ENCODE measurements at places on chromosomes 4 and X.
A peak's percentile ranks its signal among the peaks of the same experiment; 100 is the strongest.

DNA sequence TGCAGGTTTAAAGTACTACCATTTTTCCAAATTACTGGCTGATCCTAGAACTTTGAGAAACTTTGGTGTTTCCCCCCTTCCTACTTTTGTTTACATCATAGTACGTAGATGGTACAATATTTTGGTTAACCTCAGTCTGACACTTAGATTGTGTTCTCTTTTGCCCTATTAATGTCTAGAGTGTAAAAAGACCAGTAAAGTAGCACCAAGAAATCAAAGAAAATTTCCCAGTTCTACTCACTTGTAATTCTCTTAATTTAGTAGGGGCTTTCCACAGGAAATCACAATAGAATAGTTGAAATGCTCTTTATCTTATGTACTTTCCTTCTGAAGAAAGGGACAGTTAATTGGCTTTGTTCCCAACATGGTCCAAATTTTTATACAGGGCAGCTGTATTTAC lies 51.6 kb downstream of the NFKB1 start:
- DNase-seq, result no peak

GRCh38 chr4:101326576-101326975 lies 20.8 kb downstream of the PPP3CA start:
- DNase-seq, result no peak

DNA sequence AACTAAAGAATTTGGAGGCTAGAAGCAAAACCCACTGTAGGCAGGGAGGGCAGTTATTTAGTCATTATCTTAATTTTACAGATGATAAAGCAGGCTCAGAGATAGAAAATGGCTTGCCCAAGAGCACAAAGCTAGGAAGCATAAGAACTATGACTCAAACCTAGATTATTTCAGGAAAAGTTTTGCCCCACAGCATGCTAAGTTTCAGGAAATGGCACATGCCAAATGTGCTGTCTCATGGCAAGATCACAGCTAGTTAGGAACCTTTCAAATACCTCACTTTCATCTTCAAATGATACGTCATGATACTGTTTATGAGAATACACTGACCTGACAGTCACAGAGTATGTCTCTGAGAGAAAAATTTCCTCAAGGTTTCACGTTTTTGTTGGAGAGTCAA lies 78.5 kb upstream of the SPANXC start:
- DNase-seq, result no peak

DNA sequence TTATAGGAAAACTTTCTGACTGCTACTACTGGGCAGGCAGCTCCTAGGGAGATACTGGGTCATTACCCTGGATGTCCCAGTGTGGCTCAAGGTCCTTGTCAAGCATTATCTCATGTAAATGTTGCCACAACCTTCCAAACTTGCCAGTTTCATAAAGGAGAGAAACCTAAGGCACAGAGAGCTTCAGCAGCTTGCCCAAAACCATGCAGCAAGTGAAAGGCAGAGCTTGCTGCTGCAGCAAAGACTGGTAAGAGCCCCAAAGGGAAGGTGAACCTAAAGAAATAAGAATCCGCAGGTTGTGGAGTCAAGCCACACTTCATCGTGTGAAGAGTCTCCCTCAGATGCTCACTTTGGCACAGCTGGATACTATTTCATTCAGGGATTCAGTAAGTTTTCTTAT lies 2.3 kb downstream of the MPP1 start:
- DNase-seq, result no peak

GRCh38 chr4:140877781-140878180 lies 121.6 kb upstream of the TBC1D9 start:
- no peak for DNase-seq

DNA sequence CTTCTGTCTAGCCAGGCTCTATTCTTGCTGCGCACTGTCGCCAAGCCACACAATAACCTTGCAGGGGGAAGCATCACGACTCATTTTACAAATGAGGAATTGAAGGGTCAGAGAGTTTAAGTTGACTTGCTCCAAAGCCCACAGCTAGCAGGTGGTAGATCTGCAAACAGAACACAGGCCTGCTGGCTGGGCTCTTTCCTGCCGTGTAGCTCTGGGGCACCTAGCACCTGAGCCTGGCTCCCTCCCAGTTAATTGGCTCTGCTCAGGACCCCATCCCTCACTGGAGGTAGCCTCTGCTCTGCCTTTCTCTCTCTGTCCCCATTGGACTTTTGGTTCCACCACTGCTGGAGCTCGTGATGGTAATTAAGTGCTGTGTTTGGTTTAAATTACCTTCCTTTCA lies 98.5 kb downstream of the NSUN7 start:
- DNase-seq, result no peak

DNA sequence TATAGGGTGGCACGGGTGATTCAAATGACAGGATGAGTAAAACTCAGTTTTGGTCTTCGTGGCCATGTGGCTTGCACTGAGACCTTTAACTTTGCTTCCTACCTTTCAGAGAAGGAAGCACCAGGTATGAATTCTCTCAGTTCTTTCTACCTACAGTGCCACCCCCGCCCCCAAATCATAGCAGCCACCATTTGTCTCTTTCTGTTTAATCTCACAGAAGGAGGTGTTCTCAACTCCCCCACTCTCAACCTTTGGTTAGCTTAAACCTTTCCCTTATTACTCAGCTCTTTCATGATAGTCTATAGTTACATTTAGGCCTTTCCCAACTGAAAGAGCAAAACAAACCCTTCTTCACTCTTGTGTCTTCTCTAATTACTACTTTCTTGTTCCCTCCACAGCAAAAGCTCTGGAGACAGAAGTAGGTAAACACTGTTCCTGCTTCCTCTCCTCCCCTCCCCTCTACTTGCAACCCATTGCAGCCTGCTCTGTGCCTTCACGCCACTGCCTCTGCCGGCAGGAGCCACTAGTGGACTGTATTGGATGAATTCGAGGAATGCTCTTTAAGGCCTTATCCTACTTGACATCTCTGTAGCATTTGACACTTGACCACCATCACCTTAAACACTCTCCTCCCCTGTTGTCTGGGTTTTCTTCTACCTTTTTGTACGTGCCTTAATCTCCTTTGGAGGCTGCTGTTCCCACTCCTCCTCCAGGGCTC lies 123.7 kb downstream of the AFF1 start:
- no peak for DNase-seq

GRCh38 chr4:145816091-145816490 lies 122.5 kb downstream of the ZNF827 start:
- no peak for DNase-seq

- no peak for DNase-seq
Measured at GRCh38 chr4:127920521-127920920, 39.8 kb downstream of the PLK4 start.

- no peak for DNase-seq
Measured at GRCh38 chr4:135605076-135605475, 1403.5 kb upstream of the PABPC4L start.

DNA sequence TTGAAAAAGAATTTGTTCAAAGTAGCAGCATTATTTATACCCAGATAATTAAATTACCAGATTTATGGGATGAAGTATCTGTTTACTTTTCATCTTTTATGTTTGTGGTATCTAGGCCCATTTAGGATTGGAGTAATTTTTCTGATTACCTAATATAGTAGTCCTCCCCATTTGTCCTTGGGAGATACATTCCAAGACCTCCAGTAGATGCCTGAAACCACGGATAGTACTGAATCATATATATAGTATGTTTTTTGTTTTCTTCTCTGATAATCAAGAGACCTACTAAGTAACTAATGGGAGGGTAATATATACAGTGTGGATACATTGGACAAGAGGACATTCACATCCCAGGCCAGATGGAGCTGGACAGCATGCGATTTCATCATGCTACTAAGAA lies 30.7 kb upstream of the PTPN13 start:
- DNase-seq, result no peak

- no peak for DNase-seq
Measured at GRCh38 chrX:105803891-105804290, 18.4 kb upstream of the NRK start.

DNA sequence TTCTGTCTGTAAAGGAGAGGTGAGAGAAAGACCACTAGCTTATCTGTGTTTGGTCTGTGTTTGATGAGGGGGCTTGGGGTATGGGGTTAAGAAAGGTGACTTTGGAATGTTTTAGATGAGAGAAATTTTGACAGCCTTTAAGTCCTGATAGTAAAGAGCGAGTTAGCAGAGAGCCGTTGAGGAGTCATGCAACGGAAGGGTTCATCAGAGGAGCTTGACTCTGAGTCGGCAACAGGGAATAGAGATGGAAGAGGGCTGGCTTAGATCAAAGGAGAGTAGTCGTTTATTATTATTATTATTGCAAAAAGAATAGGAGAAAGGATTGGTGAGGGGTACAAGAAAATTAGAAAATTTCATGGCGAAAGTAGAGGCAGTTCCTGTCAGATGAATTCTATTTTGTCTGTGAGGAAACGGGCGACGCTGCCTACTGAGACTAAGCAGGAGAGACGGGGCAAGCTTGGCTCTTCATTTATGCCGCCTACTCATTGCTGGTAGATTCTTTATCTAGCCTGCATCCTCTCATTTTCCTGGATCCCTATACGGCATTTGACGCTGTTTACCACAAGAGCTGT lies 473 bp upstream of the VAMP7 start:
- DNase-seq, result no peak

DNA sequence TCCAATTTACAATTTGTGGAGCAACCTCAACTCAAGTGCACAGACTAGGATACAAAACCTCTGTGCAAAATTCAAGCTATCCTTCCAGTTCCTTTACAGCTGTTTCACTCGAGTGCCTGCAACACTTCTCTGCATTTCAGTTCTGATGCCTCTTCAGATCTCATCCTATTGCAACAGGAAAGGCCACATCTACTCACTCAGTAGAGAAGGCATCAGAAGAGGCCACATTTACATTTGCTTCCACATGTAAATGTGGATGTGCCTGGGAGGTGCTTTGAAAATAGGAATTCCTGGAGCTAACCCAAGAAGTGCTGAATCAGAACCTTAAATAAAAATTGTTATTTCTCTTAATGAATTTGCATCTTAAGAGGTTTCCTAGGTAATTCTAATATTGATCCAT lies 45.8 kb upstream of the SERTM2 start:
- DNase-seq, result no peak

DNA sequence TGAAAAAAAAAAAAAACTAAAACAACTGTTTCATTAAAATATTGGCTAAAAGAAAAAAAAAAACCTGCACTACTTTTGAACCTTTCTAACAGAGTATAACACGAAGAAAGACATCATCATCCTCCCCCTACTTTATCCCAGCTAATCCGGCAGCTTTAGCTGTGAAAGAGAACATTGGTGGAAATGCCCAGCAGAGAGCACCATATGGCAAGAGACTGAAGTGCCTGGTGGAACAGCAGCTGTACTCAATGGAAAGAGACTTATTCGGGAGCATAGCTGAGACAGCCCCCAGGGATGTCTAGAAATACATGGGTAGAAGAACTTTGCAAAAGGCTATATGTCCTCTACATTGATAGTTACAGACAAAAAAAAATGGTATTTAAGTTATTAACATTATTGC lies 30.3 kb downstream of the STPG2 start:
- DNase-seq, result peak; percentile 4

DNA sequence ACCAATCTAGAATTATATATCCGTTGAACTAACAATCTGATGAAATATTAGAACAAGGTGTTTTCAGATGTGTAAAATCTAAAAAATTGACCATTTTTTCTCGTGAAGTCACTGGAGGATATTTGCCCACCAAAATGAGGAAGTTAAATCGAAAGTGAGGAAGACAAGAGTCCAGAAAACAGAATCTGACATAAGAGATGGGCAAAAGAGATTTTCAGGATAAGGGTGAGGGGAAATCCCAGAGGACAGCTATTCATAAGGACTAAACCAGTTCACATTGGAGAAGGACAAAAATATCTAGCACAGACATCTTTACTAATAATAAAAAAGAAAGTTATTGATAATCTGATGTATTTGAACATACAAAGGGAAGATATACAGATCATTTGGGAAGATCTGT lies 18.7 kb upstream of the ALG13 start:
- DNase-seq, result no peak

GRCh38 chr4:151967074-151967473 lies 206.3 kb upstream of the GATB start:
- no peak for DNase-seq

GRCh38 chrX:80430826-80431504 lies 10.7 kb downstream of the TENT5D start:
- no peak for DNase-seq

- no peak for DNase-seq
Measured at GRCh38 chr4:55396308-55397125, 760 bp downstream of the TMEM165 start.

DNA sequence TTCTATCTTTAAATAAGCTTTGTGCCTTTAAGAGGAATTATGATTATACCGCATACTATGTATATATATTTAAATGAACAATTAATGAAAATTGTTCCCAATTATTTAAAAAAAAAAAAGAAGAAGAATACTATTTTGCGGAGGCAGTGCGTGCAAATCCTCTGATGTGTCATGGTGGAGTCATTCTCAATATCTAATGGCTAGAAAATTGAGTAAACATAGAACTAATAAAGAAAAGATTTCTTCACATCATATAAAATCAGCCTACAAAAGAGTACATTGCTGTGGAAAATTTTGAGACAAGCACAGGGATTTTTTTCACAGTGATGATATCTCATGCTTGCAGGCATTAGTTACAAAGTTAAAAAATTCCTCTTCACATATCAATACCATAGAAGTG lies 2.6 kb upstream of the EREG start:
- DNase-seq, result no peak

DNA sequence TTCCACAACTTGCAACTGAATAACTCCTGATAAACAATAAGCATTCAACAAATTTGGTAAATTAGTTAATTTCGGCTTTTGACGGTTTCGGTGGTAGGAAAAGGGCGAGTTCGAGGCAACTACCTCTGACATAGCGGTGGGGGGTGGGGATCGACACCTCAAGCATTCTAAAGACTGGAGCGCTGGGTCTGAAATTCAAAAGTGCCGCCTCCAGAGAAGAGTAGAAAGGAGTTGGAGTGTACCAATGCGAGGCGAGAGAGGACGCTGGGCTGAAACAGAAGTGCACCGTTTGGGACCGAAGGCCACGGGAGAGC lies 725 bp downstream of the SMC1A start:
- peak; percentile 55 for DNase-seq

DNA sequence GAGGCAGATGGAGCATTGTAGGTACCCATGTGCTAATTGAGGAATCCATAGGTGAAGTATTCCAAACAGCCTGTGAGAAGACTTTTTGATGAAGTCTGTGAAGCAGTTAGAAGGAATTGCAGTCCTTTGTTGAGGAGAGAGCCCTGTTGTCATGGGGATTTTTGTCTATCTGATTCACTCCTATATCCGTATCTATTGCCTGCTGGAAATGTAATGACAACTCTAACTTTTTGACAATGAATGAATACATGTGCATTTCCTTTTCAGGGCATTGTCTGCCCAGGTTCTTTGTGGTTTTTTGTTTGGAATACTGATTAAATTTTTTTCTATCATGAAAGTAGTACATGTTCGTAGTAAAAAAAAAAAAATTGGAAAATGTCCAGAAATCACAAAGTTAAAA lies 31.1 kb downstream of the STK32B start:
- no peak for DNase-seq

GRCh38 chr4:2636331-2636730 lies 99.9 kb downstream of the FAM193A start:
- no peak for DNase-seq

- DNase-seq, result no peak
Measured at GRCh38 chrX:154486052-154486395, 391 bp downstream of the UBL4A start.

- DNase-seq, result no peak
Measured at GRCh38 chrX:110338935-110339334, 19.7 kb upstream of the RTL9 start.

Data from NCI-H748 treated with DMSO at 0.1 percent for 48 hours (cell line).